ENCODE measurements at places on chromosomes 6 and 20.

DNA sequence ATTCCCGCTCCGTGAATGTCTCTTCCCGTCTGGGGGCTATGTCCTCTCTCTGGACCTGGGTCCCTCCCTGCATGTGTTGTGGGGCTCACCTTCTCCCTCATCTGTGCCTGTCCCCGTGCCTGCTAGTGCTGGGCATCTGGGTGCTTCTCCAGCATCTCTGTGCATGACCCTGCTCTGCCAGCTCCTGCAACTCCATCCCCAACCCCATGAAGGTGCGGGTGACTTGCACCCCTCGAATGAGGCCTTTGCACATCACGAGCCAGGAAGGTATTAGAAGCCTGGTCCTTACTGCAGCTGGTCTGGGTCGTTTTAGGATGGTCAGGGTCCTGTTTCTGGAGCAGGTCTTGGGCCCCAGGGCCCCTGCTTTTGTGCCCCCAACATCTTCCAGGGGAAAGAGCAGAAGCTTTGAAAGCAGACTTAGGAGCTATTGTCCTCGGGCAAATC lies 109.7 kb downstream of the AGPAT4 start:
- no peak for DNase-seq

DNA sequence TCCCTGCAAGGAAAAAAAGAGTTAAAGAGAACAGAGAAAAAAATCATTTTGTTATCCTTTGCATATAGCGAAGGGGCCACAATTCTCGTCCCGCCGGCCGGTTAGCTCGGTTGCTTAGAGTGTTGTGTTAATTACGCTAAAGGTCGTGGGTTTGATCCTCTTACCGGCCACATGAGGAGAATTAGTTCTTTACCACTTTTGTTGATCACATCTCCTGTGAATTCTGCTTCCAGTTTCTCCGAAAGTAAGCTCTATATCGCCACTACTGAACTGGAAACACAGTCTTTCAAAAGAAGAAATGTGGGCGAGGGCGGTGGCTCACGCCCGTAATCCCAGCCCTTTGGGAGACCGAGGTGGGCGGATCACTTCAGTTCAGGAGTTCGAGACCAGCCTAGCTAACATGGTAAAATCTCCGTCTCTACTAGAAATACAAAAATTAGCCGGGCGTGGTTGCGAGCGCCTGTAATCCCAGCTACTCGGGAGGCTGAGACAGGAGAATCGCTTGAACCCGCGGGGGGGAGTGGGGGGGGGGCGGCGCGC lies 13.4 kb downstream of the PRSS16 start:
- peak; percentile 24 for DNase-seq

DNA sequence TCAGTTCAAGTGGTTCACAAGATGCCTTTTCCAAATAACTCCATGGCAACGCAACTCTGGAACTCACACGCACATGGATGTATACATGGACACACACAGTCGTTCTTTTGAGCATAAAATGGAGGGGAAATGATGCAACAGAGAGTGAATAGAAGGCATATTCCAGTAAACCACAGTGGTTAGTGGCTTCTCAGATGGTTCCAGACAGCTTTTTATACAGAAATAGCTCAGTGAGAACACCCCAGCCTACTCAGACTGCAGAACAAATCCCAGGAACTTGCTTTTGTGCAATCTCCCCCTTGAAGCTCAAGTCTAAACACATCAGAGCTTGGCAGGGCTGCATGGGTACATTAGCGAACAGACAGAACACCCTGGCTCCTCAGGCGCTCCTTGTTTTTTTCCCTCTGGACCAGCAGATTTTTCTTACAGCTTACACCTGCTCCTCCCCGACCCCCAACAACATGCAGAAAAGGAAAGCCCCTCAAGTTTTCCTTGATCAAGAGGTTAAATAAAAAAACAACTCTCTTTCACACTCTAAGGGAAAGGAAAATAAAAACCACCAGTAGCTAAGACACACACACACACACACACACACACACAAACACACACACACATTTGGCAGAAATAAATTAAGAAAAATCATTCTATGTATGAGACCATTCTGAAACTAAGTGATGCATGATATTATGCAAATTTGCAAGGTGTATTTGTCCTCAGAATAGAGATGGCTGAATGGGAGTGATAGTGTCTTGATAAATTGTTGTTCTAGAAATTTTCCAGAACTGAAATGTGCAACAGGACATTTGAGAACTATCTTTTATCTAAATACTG lies 51.2 kb upstream of the RANBP9 start:
- DNase-seq, result peak; percentile 97

DNA sequence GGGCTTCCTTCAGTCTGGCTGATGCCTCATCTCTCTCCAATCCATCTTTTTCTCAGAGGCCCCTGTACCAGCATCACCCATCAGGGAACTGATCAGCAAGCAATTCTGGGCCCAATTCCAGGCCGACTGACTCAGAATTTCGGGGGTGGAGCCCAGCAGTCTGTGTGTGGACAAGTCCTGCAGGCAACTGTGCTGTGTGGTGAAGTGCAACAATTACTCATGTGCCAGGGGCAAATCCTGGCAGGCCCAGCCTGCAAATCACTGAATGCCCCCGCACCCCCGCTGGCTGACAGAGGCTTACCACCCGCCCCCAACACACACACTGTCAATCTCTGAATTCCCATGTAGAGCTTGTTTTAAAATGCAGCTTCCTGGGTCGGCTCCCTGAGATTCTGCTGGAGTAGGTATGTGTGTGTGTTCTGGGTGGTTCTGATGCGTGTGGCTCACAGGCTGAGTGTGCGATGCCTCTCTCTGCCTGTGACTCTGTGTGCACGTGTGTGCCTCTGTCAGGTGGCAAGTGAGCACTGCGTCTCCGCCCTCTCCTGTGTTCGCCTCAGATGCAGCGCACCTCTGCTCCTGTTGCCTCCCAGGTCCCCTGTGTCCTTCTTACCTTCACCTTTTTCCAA lies 45.4 kb downstream of the SSR1 start:
- peak; percentile 94 for DNase-seq

DNA sequence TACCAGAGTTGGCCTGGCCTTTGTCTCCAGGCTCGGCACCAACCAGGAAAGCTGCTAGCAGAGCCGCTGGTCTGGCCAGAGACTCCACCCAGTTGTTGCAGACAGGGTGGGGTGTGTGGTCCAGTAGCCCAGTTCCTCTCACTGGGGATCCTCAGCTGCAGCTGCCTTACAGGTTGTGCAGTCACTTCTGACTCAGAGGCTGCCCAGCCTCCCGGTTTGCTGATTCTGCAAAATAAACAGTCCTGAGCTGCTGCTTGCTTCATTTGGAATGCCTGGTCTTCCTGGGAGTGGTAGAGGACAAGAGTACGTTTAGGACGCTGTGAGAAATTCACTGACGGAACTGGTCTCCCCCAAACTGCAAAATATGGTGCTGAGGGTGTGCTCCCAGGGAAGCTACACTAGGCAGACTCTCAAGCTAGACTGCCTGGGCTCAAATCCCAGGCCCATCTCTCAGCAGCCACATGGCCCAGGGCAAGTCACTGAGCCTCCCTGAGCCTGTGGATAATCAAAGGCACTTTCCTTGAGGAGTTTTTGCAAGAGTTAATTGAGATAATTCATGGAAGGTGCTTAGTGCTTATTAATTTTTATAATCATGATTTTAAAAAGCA lies 246.1 kb downstream of the TFAP2C start:
- DNase-seq, result peak; percentile 74

- DNase-seq, result no peak
These were observed 52.6 kb upstream of the DACT2 start for GRCh38 chr6:168371981-168372711.

DNA sequence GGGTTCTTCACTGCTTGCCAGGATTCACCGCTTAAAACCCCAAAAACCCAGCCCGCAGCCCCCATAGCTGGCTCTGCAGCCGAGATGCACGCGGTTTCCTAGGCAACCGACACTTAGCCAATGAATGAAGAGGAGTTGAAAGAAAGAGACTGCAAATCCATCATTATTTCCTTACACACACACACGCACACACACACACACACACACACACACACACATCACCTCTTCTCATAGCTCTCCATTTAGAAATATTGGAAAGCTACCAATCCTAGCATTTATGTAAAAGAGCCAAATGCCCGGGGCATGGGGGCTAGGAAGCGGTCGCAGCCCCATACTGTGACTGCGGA lies 3.4 kb upstream of the TUBB2B start:
- DNase-seq, result peak; percentile 67

- no peak for DNase-seq
These were observed 697.4 kb downstream of the PTPRT start for GRCh38 chr20:42492290-42492689.

DNA sequence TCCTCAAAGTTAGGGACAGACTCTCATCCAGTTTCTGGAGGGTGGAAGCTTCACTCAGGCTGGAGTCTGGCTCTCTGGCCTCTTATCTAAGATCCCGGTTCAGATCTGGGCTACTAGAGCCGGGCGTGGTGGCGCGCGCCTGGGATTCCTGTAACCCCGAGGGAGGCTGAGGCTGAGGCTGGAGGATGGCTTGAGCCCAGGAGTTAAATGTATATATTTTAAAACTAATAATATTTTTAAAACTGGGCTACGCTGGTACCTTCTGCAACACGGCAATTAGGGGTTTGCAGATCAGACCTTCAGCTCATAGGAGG lies 710 bp upstream of the ZNF343 start:
- no peak for DNase-seq

- DNase-seq, result no peak
These were observed 52.4 kb downstream of the MAP3K7 start for GRCh38 chr6:90534337-90535025.

DNA sequence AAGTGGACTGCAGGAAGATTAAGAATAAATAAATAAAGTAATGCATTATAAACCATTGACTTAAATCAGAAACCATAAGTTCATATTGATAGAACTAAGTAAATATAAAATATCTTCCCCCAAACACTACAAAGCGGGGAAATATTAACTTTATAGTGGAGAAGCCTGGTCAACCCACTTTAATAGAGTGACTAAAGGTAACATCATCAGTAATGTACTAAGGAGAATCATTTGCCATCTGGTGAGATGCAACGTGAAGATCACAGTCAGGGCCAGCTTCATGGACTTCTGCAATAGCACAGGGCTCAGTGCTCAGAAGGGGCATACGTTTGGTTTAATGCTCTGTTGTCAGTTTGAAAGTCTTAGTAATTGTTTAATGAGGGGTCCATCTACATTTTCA lies 58.8 kb upstream of the CD83 start:
- no peak for DNase-seq

- peak; percentile 67 for DNase-seq
These were observed 156.9 kb downstream of the VEGFA start for GRCh38 chr6:43926634-43927531.

DNA sequence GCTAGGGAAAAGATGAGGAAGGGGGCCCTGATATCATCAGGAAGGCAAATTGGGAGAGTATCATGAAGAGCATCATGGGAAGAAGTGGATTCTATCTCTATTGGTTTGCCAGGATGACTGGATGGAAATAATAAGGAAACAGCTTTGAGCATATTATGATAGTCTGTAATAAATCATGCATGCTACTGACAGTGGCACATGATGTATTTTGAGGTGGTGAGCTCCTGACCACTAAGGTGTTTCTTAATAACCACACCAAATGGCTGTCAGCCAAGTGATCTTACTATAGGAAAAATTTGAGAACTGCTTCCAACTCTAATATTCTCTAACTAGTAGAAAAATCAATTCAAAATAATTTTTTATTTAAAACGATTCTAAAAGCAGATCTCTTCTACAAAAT lies 548.4 kb upstream of the JAG1 start:
- no peak for DNase-seq

DNA sequence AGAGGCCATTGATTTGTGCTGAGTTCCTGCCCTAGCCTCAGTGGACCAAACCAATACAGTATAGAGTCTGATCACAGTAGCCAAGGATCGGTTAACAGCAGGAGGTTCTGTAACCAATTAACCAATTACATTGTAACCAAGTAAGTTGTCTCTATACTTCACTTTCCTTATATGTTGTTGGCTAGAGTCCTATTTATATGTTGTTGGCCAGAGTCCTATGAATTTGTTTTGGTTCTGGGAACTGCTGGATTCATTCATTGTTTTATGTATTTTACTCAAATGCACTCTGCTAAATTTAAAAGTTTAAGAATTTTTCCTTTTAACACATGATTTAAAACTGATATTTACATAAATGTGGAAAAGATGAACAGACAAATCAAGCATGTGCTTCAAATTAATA lies 597.4 kb upstream of the HS3ST5 start:
- no peak for DNase-seq

GRCh38 chr6:5080574-5080973 lies 4.6 kb upstream of the PPP1R3G start:
- DNase-seq, result no peak

GRCh38 chr6:11766589-11767450 lies 11.8 kb downstream of the ADTRP start:
- peak; percentile 97 for DNase-seq

DNA sequence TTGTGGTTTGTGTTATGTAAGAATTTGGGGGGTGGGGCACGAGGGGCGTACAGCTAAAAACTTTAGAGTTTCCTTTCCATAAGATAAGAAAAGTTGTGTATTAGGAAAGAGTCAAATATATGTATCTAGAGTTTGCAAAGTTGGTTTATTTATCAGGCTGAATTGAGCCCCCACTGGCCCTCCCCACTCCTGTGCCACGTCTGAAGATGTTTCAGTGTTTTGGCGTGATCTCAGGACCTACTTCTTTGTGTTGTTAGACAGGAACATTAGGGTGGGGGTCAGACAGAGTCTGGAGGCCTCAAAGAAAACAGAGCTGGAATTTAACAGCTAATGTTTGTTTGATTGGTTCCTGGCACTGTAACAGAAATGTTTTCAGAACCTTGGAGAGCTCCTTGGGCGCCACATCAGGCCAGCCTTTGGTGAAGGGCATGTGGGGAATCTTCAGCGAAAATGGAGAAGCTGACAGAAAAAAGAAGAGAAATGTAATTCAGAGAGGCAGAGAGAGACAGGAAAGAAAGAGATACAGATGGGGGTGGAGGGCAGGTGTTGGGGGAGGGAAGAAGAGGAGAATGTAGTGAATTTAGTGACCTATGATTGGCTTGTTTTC lies 674 bp downstream of the NRSN1 start:
- DNase-seq, result peak; percentile 59

Data from iris pigment epithelial cell (primary cell).